OCI-M1 (cell line): ENCODE measurements at places on chromosomes 6 and 20.

DNA sequence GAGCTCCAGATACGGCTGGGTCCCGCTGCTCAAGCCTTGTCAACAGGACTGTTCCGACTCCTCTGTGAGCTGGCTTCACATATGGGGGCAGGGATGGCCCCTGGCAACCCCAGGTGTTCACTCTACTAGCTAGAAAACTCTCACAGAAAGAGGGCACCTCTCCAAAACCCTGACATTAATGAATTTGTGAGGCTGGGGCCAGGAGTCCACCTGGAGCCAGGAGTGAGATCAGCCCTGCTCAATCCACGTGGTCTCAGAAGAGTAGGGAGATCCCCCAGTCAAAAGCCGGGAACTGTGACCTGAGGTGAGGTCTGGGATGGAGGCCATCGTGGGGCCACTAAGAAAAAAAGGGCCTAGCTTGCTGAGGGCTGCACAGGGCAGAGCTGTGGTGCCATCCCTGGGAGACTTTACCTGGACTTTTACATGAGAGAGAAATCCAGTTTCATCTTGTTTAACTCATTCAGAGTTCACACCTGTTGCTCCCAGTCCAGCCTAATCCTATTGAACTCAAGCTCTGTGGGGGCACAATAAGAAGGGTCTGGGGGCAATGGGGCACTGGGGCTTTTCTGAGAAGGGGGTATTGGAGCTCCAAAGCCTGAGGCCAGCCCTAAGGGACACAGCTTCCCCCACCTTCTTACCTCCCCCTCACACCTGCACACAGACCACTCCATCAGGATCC is 144.3 kb upstream of the MLN start:
- no peak for DNase-seq

- no peak for DNase-seq
Observed at GRCh38 chr6:1379017-1379787, 10.2 kb upstream of the FOXF2 start.

GRCh38 chr6:155004017-155004416 is 8.9 kb downstream of the TIAM2 start:
- no peak for DNase-seq

- no peak for DNase-seq
Observed at GRCh38 chr20:17109307-17109706, 117.5 kb upstream of the PCSK2 start.

GRCh38 chr6:76633259-76633658 is 560.8 kb upstream of the IMPG1 start:
- DNase-seq: no peak

DNA sequence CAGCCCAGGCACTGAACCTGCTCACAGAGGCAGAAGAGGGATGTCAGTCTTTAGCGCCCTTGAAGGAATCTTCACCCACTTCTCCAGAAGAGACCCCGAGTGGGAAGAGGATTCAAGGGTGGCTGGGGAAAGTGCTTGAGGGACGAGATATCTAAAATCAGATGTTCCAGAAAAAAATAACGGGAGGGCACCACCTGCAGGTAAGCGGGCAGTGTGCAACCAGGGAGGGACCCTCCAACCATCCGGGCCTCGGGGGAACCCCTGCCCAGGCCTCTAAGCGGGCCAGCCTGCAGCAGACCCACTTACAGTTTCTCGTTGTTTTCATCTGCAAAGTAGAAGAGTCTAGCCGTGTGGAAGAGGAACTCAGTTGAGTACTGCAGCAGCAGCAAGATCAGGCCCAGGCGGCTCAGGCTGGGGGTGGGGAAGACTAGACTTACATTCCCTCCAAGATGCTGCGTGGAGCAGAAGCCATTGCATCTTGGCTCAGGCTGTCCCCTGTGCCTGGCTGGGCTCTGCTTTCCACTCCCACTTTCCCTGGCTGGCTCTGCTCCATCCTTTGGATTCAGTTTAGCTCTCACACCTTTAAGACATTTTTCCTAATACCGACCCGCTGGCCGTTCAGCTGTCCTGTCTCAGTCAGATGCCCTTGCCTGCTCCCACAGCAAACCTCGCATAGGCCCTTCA is 71.0 kb downstream of the TRAM2 start:
- DNase-seq: no peak

DNA sequence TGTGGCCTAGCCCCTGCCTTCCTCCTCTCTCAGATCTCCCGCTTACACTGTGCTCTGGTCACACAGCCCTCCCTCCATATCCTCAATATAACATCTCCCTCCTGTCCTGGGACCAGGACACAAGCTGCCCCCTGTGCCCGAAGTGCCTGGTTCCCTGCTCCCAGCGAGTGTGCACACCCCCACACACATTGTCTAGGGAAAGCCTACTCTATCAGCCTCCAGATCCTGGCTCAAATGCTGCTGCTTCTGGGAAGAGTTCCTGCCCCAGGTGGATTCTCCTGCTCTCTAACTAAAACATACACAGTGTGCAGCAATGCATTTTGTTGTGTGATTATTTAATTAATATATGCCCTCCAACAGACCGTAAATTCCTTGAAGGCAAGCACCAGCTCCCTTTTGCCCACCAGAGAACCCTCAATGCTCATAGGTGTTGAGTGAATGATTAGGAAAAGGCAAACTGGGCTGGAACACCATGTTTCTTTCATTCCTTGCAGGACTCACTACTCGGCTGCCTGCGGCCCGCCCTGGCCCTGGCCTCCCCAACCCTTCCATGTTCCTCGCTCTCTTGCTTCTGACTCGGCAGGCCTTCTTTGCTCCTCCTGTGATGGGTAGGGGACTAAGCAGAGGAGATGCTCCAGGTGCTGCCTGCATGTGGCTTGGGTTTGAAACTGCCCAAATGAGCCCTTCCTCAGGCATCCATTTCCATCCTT is 194.6 kb downstream of the ZDHHC14 start:
- DNase-seq: no peak

DNA sequence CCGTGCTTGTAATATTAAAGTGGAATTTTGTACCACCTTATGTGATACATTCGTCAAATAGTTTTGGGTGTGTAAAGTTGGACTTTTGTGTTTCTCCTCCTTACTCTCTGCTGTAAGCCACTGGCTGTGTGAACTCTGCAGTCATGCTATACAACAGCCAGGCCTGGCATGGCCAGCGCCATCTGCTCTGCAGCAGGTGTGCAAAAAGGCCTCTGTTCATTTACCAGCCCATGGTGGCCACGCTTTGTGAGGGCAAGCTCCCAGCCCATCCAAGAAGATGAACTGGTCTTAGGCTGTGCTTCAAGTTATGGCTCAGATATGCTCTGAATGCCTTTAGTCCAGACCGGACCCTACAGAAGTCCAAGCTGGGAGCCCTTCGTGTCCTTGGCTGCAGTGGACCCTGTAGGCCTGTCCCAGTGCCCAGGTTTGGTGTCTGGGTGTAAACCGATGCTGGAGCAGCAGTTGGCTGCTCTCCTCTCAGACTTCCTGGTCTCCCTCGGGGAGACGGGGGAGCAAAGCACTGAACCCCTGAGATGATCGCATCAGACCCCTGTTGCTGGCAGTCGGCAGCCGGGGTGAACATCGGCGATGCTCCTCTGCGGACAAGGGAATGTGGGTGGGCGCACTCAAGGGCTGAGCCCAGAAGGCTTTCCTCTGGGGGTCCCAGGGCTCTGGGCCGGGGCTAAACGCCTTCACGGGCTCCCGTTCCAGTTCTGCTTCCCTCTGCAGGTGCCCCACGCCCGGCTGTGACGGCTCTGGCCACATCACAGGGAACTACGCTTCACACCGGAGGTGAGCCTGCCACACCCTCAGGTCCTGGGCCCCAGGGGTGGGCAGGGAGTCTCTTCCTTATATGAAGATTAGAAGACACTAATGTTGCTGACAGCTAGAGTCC is 28.6 kb upstream of the PCMTD2 start:
- no peak for DNase-seq

GRCh38 chr6:108619431-108620197 is 58.9 kb downstream of the FOXO3 start:
- DNase-seq: no peak

DNA sequence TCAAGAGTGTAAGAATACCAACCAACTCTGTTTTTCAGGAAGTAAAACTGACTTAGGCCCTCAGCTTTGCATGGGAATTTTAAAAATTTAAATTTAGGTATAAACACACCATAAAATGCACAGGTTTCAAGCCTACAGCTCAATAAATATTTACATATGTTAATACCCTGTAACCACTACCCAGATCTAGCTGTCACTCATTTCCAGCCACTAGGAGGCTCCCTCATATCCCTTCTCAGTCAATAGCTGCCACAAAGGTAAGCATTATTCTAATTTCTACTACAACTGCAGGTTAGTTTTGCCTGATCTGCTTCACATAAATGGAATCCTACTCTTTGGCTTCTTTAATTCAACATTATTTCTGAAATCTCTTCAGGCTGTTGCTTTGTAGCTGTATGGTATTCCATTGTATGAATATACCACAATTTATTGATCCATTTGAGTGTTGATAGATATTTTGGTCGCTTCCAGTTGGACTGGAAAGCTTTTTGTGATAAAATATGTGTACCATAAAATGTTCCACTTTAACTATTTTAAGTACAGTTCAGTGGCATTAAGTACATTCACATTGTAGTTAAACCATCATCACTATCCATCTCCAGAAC is 32.5 kb upstream of the MEI4 start:
- peak; percentile 51 for DNase-seq

DNA sequence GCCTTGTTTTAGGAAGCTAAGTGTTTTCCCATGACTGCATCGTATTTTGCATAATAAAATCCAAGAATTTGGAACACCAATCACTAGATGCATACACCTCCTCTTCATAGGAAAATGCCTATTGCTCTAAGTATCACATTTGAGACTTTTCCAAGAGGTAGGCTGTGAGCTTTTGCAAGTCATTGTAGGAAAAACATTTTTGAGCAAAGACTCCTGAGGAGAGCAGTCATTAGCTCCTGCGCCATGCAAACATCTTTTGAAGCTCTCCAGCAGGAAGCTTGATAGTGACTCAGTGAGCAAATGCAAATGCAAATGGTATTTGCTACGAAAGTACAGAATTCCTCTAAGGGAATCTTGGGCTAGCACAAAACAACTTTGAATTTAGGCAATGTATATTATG is 750.4 kb downstream of the QKI start:
- no peak for DNase-seq

DNA sequence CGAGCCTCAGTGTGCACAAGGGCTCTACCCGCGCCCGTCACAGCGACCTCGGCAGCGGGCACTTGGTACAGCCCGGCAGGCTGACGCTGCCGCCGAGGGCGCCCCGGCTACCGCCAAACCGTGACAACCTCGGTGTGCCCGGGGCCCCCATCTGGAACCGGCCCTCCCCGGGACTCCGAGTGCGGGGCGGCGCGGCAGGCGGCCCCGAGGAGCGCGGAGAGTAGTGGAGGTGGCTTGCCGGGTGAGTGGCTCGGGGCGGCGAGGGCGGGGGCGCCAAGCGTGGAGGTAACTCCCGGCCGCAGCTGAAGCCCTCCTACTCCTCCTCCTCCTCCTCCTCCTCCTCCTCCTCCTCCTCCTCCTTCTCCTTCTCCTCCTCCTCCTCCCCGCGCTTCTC is at the start of gene ISM1:
Gene ISM1, plus strand, starts transcription at position 371 of the 394 bp plus-strand sequence. CDS start 503 bp downstream, outside the sequence.
- DNase-seq: peak; percentile 30

GRCh38 chr6:134863763-134864510 is 86.0 kb downstream of the ALDH8A1 start:
- no peak for DNase-seq

DNA sequence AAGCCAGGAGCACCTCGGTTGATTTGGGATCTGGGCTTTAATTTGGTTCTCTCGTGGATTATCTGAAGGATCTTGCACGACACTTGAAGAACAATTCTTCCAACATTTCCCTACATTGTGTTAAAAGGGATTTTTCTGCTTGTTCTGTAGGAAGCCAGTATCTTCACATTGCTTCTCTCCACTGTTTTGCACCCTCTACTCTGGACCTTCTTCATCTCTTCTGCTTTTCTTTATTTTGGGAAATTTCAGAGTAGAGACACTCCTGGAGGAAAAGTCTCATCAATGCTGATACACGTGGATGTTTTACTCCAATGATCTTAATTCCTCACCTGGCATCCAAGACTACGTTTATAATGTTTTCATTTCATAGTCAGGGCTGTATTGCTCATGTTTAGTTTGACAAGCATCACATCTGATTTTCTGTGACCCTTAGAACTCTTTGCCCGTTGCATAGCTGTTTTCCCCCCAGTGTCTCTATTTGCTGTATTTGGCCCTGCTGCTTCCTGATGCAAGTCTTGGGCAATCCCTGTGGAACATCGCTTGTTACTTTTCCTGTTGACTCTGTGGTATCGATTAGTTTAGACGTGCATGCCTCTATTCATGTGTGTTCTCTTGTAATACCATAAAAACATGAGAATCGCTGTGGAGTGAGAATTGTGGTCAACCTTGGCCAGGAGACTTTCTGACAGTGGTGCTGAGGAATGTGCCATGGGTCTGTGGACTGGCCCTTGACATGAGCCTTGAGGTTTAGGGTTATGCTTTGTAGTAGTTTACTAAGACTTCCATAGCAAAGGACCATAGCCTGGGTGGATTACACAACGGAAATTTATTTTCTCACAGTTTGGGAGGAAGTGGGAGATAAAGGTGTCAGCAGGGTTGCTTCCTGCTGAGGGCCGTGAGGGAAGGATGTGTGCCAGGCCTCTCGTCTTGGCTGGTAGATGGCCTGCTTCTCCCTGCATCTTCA is 12.5 kb downstream of the PLCB1 start:
- DNase-seq: no peak

DNA sequence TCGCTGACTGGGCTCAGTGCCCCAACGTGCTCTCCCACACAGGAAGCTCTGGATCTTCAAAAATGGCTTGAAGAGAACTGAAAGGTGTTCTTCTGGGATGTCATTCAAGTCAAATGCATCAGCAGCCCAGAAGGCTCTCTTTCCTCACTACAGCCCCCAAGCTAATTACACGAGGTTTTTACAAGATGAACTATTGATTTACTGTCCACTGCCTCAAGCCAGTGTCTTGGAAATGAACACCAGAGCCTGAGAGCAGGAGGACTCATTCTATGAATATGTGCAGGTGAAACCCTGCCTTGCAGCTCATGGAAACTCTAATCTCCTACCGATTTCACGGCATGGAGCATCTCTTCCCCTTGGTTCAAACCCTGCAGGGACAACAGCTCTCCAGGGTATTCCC is 98.9 kb upstream of the CST7 start:
- DNase-seq: no peak

DNA sequence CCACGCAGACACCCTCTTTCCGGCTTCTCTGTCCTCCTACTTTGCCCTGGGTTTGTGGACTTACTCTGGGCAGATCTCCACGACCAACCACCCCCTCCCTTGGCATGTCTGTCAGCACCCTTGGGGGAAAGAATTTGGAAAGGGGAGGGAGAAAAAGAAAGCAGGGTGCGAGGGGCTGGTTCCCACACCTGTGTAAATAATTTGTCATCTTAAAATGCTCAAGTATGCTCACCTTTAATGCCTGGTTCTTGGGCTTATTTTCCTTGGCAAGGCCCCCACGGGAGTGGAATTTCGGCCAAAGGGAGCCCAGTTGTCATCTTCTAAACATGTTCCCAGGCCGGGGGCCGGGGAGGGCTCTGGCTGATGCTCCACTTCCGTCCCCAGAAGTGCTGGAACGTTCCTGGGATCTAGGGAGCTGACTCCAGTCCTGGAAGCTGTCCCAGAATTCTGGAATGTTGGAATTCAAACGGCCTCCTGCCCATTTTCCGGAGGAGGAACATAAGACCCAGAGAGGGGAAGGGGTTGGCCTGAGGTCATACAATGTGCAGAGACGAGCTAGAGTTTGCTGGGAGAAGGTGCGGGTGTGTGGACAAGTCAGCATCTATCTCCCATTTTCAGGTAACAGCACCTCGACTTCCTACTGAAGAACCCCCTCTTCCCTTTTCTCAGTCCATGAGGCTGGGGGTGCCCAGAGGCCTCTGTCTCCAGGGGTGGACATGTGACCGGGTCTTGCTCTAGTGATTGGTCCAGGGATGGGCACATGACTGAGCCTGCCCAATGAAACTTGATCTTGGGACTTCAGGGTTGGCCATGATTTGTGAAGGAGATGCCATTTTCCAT is 122.3 kb downstream of the CEBPB start:
- no peak for DNase-seq

GRCh38 chr6:117960877-117961276 is 53.8 kb downstream of the SLC35F1 start:
- no peak for DNase-seq
